Stimulated activated CD4-positive, alpha-beta T cell treated with anti-CD3 and anti-CD28 coated beads, TNF-alpha, amount 100 ng/mL, for 24 hours (primary cell): ENCODE measurements at places on chromosomes 1 and 21.

DNA sequence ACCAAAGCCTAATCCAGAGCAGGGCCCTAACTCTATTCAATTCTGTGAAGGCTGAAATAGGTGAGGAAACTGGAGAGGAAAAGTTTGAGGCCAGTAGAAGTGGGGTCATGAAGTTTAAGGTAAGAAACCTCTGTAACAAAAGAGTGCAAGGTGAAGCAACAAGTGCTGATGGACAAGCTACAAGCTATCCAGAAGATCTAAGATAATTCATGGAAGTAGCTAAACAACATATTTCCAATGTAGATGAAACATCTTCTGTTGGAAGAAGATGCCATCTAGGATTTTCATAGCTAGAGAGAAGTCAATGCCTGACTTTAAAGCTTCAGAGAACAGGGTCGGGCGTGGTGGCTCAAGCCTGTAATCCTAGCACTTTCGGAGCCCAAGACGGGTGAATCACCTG lies 217.6 kb downstream of the GREM2 start:
- DNase-seq = no peak

DNA sequence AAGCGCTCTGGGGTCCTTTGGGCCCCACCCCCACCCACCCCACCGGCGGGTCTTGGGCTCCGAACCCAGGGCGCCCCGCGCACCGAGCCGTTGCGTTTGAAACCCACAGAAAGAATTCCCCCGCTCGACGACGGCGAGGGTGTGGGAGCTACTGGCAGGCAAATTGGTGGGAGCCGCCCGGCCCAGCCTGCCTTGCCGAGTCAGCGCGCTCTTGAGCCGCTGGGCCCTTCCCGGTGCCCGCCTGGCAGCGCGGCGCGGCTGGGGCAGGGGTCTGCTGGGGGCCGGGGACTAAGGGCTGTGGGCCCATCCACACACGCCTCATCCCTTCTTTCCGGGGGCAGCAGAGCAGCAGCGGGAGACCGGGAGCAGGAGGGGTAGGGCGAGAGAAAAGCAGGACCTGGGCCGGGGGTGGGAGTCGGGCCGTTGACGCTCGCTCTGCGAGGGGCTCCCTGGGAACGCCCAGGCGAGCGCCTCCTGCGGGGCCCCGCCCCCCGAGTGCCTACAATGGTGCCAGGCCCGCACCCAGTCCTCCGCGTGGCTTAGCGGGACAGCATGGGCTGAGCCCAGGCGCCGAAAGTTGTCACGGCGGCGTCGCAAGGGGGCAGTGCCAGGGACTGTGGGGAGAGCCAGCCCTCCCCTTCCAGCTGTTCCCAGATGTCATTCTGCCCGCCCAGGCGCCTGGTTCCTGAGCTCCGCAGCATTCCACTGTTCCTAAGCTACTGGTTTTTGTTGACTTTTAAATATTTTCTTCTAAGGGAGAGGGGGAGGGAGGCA lies at the start of gene C1orf94:
C1orf94 (plus strand) TSS at position 78 of the 774 bp plus-strand sequence. CDS start 883 bp downstream, outside the sequence.
- DNase-seq = no peak

- DNase-seq = no peak
These were observed 10.9 kb upstream of the RGS2 start for GRCh38 chr1:192797891-192798290.

DNA sequence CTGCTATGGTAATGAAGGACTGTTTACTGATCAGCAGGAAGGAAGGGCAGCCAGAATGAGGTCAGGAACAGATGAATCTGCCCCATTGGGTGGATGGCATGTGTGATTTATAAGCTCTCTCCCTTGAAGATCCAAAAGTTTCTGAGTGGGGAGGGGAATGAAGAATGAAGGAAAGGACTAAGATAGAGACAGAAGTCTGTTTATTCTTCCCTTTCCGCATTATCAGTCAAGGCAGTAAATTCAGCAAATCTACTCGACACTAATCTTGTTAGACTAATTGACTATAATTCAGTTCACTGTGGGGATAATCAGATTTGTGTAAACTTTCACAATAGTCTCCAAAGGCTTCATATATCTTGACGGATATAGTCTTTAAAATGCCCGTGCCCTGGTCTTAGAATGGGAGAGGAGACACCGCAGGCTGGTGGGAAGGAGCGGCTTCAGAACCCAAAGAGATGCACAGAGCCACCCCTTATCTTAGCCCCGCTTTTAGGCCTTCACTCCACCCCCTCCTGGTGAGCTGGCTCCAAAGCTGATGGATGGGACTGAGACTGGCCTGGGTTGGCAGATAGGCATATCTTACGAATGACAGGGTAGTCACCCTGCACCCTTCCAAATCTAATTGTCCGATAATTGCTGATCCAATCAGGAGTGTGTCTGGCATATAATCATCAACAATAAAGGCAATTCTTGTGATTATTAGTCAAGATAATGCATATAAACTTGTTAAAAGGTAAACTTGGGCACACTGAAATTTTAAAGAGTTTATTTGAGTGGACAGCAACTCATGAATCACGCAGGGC lies 76.0 kb upstream of the PPM1J start:
- DNase-seq = no peak

DNA sequence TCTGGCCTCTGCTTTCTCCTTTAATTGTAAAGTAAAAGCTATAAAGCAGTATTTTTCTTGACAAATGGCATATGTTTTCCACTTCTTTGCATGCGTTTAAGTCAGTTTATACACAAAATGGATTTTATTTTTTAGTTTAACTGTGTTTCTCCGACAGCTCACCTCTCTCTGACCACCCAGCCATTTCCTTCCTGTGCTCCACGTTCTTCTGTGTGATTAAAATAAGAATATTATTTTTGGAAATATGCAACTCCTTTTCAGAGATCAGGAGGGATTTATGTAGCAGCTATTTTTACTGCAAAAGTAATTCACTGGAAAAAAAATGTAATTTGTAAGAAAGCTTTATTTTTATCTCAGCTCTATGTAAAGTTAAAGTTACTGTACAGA lies 18.0 kb downstream of the ETS2 start:
- DNase-seq = no peak

DNA sequence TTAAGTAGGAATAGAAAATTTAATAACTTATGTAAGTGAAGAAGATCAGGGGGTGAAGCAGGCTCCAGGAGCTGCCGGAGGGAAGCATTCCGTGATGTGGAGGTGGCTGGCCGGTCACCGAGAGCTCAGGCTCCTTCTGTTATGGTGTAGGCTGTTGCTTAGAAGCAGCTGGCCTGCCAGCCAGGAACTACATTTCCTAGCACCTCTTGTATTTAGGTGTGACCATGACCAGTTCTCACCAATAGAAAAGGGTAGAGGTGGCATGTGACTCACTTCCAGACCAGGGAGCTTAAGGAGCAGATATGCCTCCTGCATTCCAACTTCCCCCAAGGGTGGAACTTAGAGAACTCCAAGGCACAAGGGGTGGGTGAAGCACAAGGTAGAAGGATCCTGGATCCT lies 120.7 kb downstream of the ACTL8 start:
- DNase-seq = no peak
